D721Med (cell line): ENCODE measurements at places on chromosomes 4 and X.
A peak's percentile ranks its signal among the peaks of the same experiment; 100 is the strongest.

DNA sequence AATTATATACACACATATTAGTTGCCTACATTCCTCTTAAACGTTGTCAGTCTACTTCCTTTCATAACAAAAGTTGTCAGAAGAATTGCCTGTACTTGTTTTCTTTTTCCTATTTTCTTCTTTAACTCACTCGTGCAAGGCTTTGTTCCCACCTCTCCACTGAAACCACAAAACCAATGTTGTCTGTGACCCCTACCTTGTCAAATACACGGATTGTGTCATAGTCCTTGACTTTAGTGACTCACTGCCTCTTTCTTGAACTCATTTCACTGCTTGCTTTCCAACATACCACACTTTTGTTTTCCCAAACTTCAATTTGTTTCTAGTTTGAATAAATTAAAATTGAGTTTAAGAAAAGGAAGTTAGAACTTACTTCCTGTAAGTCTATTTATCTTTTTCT lies 283.9 kb upstream of the AGA start:
- no peak for DNase-seq

GRCh38 chrX:47563801-47564315 lies 2.9 kb downstream of the ARAF start:
- DNase-seq, result no peak

- no peak for DNase-seq
These were observed 155.4 kb downstream of the GPM6A start for GRCh38 chr4:175656649-175657048.

DNA sequence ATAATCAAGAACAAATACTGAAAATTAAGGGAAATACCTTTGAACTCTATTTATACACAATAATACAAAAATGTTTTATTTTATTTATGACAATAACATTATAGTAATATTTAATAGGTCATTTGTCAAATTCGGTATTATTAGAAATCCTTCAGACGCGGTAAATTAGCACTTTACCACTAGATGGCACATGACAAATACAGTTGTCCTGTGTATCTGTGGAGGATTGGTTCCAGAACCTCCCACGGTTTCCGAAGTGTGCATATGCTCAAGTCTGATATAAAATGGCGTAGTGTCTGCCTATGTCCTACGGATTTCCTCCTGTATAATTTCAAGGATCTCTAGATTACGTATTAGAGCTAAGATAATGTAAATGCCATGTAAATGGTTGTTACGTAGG lies 8.1 kb upstream of the LINC00632 start:
- DNase-seq, result no peak

DNA sequence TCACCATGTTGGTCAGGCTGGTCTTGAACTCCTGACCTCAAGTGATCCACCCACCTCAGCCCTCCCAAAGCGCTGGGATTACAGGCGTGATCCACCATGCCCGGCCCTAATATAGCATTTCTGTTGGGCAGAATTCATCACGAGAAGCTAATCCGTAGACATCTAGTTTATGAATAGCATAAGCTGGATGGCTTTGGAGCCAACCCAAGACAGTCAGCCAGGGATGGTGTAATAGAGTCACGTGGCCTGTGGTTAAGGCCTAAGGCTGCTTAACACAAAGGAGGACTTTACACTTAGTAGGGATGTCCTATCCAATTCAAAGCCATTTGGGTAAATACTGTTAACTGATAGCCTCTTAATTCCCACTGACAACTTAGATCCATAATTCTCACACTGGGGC lies 173.6 kb downstream of the RAP1GDS1 start:
- no peak for DNase-seq

GRCh38 chrX:21004835-21005234 lies 369.4 kb upstream of the CNKSR2 start:
- no peak for DNase-seq

GRCh38 chr4:65033899-65034298 lies 624.6 kb upstream of the TECRL start:
- DNase-seq, result no peak

DNA sequence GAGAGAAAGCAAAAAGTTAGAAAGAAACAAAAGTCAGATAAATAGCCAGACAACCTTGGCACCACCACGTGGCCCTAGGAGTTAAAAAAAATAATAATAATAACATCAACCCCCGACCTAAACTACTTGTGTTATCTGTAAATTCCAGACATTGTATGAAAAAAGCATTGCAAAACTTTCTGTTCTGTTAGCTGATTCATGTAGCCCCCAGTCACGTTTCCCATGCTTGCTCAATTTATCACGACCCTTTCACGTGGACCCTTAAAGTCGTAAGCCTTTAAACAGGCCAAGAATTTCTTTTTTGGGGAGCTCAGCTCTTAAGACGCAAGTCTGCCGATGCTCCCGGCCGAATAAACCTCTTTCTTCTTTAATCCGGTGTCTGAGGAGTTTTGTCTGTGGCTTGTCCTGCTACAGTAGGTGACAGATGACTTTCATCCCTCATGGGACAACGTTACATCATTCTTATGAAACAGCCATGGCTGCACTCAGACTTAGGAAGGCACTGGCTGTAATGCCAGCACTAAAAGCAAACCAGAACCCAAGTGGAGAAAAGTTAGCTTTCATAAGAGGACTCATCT lies 520 bp downstream of the ACOX3 start:
- no peak for DNase-seq

GRCh38 chrX:10833299-10834169 lies 213.1 kb upstream of the MID1 start:
- no peak for DNase-seq

GRCh38 chrX:148540671-148541583 lies 40.5 kb downstream of the AFF2 start:
- no peak for DNase-seq

DNA sequence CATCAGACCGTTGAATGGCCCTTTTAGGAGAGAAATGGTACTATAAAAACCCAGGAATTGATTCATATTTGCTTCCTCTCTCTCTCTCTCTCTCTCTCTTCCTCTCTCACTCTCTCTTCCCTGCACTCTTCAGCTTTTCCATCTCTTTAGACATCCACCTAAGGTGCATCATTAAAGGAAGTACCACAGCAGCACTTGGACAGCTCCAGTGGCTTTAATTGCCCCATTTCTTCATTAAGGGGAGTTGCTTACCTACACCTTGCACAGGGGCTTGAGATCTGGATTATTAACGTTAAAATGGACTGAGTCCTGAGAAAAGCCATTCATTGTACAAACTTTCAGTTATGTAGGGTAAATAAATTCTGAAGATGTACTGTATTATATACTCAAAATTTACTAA lies 323.6 kb downstream of the AFF2 start:
- DNase-seq, result no peak

- DNase-seq, result no peak
These were observed 136.4 kb upstream of the FGF13 start for GRCh38 chrX:138847930-138848329.

DNA sequence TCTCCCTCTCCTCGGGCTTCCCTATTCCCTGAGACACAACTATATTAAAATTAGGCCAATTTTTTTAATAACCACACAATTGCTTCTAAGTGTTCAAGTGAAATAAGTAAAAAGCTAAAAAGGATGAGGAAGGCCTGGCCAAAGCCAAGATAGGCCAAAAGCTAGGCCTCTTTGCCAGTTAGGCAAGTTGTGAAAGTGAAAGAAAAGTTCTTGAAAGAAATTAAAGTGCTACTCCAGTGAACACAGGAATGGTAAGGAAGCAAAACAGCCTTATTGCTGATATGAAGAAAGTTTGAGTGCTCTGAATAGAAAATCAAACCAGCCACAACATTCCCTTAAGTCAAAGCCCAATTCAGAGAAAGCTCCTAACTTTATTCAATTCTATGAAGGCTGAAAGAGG lies 114.2 kb upstream of the FAT4 start:
- no peak for DNase-seq

GRCh38 chr4:99586797-99587196 lies 12.2 kb downstream of the MTTP start:
- no peak for DNase-seq

DNA sequence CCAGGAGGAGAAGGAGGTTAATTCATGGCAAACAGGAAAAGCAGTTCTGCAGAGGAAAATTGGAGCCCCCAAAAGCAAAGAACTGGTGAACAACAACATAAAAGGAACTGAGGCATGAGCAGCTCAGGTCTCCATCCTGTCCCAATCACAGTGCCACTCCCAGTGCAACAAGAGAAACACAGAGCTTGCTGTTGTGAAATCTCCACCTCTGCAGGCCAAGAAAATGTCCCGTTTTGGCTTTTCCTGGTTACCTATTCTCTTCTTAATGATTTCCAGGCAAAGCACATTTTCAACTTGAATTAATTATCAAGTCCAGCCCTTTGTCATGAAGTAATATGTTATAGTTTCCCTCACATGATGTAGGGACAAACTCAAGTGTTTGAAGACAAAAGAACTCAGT lies 778 bp downstream of the C1QTNF7 start:
- DNase-seq, result no peak

GRCh38 chrX:118464501-118464900 lies 31.1 kb upstream of the DOCK11 start:
- no peak for DNase-seq

GRCh38 chr4:48047896-48048295 lies 31.3 kb downstream of the NIPAL1 start:
- DNase-seq, result no peak

DNA sequence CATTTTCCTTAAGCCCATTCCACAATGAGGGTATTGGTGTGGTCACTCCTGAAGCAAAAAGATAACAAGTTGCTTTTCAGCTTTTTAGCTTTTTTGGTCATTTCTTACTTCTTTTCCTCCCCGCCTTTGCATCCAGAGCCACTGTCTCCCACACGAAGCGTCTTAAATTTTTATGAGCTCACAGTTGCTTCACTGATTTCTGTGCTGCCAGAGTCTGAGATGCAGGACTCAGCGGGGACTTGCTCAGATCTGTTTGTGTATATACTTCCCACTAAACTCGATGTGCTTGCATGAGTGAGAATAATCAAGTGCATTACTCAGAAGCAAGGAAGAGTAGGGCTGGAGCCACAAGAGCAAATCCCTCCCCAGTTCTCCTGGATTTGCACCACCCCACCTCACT lies 80.2 kb upstream of the FHL1 start:
- no peak for DNase-seq

DNA sequence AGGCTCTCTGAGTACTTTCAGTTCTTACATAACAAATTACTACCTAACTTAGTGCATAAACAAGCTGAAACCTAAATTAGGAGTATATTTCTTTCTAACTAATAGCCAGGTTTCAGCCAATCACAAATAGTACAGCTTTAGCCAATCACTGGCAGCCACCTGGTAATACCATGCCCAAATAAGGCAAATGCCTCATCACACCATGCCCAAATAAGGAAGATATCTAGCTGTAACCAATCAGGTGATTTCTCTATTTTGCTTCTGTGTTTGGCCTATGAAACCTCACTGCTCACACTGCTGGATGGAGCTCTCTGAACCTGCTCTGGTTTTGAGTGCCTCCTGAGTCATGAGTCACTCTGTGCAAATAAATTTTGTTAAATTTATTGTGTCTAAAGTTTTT lies 113.5 kb downstream of the DDIT4L start:
- no peak for DNase-seq

DNA sequence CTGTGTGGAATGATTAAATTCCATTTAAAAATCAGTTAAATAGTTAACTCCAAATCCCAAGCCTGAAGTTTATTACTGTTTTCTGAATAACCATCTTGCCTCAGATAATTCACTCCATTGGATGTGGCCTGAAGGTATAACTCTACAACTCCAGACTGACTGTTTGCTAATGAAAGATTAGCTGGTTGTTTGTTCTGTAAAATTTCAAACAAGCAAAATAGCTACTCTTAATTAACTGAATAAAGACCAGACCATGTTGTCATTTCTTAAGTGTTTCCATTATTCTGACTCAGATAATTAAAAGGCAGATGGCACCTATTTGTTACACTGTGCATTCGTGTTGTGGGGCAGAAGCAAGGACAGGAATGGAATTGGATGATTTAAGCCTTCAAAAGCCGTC lies 78.5 kb upstream of the DDIT4L start:
- DNase-seq, result no peak

GRCh38 chrX:69019073-69019890 lies 146.0 kb downstream of the PJA1 start:
- DNase-seq, result no peak

GRCh38 chrX:150152546-150152945 lies 210.6 kb upstream of the MAMLD1 start:
- no peak for DNase-seq

DNA sequence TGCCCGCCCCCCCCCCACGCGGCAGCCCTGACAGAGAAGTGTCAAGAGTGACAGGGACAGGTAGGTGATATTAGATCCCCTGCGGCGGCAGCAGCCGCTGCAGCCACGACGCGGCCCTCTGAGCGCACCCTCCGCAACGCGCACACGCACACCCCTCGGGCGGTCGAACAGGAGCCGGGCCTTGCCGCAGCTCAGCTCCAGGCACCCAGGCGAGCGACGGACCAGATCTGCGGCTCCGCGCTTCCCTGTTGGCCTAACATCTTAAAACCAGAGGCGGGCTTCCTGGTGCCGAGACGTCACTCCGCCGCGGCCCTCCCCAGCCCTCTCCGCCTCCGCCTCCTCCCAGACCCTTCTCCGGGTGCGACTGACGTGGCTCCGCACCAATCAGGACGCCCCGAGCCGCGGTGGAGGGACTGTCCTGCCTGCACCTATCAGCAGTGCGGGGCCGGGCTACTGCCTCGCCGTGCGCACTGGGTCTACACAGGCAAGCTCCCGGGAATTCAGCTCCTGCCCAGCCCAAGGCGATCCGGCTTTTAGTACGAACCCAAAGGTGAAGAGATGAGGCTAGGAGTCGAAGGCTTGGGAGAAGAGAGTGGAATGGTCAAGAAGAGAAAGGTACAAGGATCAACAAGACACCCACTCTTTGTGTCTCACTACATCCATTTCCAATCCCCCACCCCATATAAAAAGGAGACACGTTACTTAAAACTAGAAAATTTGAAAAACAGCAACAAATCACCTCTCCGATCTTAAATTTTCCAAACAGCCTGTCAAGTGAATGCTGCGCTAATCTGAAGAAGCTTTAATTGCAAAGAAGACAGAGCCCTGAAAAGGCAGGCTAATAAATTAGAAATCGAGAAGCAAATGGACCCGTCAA lies at the start of gene PITX2:
PITX2 (minus strand) TSS at position 237 of the 877 bp plus-strand sequence. CDS start 617 bp downstream, outside the sequence.
- peak; percentile 70 for DNase-seq

DNA sequence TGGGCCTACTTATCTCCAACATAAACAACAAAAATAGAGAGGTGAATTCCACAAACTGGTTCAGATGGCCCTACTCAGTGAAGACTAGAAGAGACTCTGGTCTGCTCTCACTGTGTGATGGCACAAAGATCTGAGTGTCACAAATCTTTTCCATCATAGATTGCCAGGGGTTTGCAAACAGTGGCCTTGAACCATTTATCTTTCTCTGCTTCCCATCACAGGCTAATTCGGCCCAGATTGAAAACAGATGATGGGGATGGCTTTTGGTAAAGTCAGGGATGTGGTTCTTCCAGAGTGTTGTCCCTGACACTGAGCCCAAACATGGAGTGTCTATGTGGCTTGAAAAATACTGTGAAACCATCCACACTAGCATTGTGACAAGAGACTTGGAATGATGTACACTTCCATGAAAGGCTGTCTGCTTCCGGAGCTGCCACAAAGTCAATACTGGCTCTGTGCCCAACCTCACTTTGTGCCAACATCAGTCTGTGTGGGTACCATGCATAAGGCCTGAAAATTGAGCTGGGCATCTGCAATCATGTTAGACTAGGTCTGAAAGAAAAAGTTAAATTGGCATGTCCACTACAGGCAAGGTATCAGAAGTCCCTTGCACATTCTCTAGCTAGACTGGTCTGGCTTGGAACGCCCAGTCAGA lies 25.2 kb upstream of the PLAC1 start:
- DNase-seq, result no peak
